NCI-H1417 treated with DMSO at 0.1 percent for 48 hours (cell line): ENCODE measurements at places on chromosomes 2 and 18.
A peak's percentile ranks its signal among the peaks of the same experiment; 100 is the strongest.

DNA sequence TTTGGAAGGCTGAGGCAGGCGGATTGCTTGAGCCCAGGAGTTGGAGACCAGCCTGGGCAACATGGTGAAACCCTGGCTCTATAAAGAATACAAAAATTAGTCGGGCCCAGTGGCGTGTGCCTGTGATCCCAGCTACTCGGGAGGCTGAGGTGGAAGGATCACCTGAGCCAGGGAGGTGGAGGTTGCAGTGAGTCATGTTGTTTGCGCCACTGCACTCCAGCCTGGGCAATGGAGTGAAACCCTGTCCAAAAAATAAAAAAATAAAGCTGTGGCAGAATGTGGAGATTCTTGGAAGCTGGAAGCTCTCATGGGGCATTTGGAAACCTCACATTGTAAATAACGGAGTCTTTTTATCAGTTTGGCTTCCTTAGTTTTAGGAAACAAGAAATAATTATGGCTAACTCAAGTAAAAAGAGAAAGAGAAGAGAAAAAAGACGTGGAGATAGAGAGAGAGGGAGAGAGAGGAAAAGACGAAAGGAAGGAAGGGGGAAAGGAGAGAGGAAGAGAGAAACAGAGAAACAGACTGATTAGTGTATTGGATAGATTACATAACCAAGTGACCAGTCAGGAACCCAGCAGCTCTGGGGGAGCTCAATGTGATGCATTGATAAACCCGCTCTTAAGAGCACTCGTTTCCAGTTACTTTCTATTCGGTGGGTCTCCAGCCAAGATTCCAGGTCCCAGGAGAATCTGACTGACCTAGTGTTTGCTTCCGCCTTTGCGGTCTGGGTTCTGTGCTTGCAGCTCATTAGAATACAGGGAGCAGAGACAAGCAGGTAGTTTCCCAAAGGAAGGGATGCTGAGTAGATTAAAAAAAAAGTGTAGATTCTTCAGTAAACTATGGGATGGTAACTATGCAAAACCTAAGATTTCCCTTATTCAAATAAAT lies 1.1 kb upstream of the SPAST start:
- DNase-seq: no peak

- DNase-seq: no peak
These were observed 36.1 kb downstream of the MROH2A start for GRCh38 chr2:233814056-233814835.

DNA sequence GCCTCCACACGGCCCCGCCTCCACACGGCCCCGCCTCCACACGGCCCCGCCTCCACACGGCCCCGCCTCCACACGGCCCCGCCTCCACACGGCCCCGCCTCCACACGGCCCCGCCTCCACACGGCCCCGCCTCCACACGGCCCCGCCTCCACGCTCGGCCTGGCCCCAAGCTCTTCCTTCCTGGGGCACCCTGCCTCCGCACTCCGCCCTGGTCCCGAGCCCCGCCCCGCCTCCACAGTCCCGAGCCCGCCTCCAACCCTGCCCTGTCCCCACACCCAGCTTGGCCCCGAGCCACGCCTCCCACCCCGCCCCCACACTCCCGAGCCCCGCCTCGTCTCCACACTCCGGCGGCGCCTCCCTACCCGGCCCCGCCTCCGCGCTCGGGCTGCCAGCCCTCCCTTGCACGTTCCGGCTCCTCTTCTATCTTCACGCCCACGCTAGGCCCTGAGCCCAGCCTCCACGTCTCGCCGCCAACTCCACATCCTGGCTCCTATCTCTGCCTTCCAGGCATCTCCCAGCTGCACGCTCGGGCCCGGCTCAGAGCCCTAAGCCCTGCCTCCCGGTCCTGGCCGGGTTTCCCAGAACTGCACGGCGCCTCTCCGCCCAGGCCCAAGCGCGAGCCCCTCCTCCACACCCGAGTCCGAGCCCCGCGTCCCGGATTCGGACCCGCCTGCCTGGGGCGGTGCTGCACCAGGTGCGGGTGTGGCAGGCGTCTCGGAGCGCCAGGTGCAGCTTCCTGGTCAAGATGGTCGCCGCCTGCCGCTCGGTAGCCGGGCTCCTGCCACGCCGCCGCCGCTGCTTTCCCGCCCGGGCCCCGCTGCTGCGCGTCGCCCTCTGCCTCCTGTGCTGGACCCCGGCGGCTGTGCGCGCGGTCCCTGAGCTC lies at the start of gene TMEM87B:
Gene TMEM87B, plus strand, starts transcription at position 423 of the 883 bp plus-strand sequence. Its CDS starts 323 bp downstream, at position 746.
- DNase-seq: peak; percentile 90

DNA sequence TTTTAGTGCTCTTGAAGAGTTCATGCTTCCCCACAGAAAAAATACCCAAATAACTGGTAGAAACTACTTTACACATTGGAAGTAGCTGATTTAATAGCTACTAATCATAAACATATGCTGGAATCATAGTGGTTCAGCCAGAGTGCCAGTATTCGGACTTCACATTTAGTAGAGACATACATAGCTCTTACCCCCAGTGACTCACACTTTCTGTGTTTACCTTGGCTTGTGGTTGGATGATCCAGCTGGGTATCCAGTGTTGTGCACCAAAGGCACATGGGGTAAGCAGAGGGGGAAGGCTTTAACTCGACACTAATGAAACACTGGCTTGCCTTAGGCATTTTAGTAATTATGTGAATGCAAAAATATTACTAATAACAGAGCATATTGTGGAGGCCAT lies 18.1 kb downstream of the ARHGAP28 start:
- DNase-seq: no peak

- DNase-seq: no peak
These were observed 259.2 kb downstream of the IRS1 start for GRCh38 chr2:226540204-226540994.

DNA sequence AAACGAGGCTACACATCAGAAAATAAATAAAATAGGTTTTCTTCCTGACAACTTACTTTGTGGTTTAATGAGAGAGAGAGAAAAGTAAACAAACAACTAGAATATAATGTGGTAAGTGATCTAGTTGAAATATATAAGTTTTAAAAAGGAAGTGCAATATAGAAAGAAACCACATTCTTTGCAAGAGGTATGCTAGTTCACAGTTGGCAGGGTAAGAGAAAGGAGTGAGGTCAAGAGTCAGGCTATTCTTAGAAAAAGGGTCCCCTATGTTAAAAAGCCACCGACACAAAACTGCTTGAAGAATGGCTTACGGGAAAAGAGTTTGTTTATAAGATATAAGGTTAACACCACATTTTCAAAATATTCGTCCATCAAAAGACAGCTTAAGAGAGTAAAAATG lies 462.1 kb downstream of the ERBB4 start:
- DNase-seq: no peak

DNA sequence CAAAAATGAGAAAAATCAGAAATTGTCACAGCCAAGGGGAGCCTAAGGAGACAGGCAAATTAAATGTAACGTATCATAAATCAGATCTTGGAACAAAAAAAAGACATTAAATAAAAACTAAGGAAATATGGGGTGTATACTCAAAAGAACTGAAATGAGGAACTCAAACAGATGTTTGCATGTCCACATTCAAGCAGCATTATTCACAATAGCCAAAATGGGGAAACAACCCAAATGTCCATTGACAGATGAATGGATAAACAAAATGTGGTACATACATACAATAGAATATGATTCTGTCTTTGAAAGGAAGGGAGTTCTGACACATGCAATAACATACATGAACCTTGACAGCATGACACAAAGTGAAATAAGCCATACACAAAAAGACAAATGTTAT lies 155.8 kb upstream of the KLF7 start:
- DNase-seq: no peak

GRCh38 chr18:40341701-40342100 lies 1613.3 kb upstream of the PIK3C3 start:
- no peak for DNase-seq

DNA sequence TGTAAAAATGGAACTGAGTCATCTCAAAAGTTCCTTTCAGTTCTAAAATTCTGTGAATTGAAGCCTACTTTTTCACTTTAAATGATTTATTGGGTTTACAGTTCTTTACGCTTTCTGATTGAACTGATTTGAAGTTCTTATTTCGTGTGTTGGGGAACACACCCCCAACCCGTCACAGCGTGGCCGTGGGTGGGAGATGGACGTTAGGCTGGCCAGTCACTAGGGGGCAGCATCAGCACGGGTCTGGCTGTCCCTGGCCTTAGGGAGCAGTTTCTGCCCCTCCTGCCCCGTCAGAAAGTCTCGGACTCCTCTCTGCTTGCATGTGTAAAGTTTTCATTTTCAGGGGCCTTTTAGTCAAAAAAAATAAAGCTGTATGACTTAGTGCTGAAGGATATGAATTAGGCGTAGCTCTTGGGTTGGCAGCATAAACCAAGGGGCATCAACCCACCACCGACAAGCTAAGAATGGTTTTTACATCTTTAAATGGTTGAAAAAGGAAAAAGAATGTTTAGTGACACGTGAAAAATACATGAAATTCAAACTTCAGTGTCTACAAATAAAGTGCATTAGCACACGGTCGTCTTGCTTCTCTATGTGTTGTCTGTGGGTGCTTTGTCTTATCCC lies 63.4 kb downstream of the ZCCHC2 start:
- peak; percentile 24 for DNase-seq

DNA sequence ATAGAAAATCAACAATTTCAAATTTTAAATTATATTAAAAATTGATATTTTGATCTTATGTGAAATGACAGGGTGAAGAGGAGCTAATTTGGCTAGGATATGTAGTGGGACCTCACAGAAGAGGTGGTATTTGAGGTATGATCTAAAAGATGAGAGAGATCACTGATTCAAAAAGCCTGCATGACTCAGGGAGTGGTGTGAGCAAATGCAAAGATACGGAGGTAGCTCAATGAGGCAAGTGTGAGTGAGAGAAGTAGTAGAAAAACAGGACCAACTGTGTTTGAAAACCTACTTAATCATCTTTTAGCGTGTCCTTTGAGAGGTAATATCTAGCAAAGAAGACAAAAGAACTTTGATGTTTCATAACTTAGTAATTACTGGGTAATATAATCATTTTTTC lies 557.5 kb downstream of the DSC3 start:
- DNase-seq: no peak
